Activated T-helper 1 cell treated with anti-CD3 and anti-CD28 coated beads, Interleukin-12 subunit alpha, Interleukin-12 subunit beta, Interleukin-2, Interleukin-4 antibody, amounts not matched to agents 30 ng/mL and 10 ng/mL and 1 ng/mL, durations not matched to agents 14 hours and 24 hours and 36 hours (primary cell): ENCODE measurements at places on chromosomes 3 and 15. TPM values are rescaled to one million over a fixed set of nuclear protein-coding genes. Genes with fewer than 3 reads are reported as not detected.

GRCh38 chr15:69628256-69629093 is 175.9 kb downstream of the RPLP1 start:
- no peak for DNase-seq
- no peaks in the 10 kb centered on the region for H3K36me3 ChIP-seq
- H3K27ac ChIP-seq, result no peak overlapping the region
- H3K27me3 ChIP-seq, result peaks cover 18% of the 10 kb centered on the region
- no peaks in the 10 kb centered on the region for H3K4me1 ChIP-seq
- no peak overlapping the region for H3K4me3 ChIP-seq

- H3K36me3 ChIP-seq, result no peaks in the 10 kb centered on the region
- H3K4me1 ChIP-seq, result no peaks in the 10 kb centered on the region
- no peak overlapping the region for H3K27ac ChIP-seq
- DNase-seq, result no peak
- H3K4me3 ChIP-seq, result no peak overlapping the region
Observed at GRCh38 chr15:61720197-61720704, 340.0 kb downstream of the VPS13C start.

GLDN gene
- total RNA-seq, result 0.15 TPM in 1 of 2 replicates, not detected in the other

PRSS50 gene
- not detected in 2 replicates for total RNA-seq

PRICKLE2 gene
- not detected in 2 replicates for total RNA-seq

- no peak for DNase-seq
- H3K27me3 ChIP-seq, result peaks cover 50% of the 10 kb centered on the region
- no peaks in the 10 kb centered on the region for H3K4me1 ChIP-seq
- no peaks in the 10 kb centered on the region for H3K36me3 ChIP-seq
Observed at GRCh38 chr3:156291272-156292123, 171.1 kb downstream of the KCNAB1 start.

- H3K36me3 ChIP-seq, result peaks cover 7% of the 10 kb centered on the region
- H3K4me1 ChIP-seq, result peaks cover 47% of the 10 kb centered on the region
- peak overlapping the region; percentile 89 for H3K27ac ChIP-seq
- peak; percentile 39 for DNase-seq
- H3K4me3 ChIP-seq, result peak overlapping the region; percentile 72
Observed at GRCh38 chr15:77409259-77410156, 10.4 kb downstream of the PEAK1 start.

DLL4 gene
- 0.29 and 0.36 TPM in 2 replicates for total RNA-seq

DNA sequence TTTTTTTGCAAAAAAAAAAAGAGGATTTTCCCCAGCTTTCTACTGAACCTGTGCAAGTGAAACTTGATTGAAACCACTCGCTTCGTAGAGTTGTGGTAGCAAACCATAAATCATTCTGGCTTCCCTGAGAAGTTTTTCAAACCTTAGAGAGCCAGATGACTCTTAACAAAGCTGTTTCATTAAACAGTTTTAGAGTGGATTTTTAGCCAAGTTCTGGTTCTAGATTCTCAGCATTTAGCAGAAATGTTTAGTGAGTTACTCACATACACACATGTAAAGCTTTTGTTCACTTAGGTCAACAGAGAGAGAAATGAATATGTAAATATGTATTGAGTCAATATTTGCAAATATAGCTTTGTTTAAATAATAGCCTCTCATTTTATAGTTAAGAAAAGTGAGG is 18.1 kb upstream of the CCR9 start:
- DNase-seq, result no peak
- no peak overlapping the region for H3K27ac ChIP-seq
- H3K4me1 ChIP-seq, result peaks cover 32% of the 10 kb centered on the region
- no peaks in the 10 kb centered on the region for H3K36me3 ChIP-seq
- peaks cover 33% of the 10 kb centered on the region for H3K27me3 ChIP-seq

DNA sequence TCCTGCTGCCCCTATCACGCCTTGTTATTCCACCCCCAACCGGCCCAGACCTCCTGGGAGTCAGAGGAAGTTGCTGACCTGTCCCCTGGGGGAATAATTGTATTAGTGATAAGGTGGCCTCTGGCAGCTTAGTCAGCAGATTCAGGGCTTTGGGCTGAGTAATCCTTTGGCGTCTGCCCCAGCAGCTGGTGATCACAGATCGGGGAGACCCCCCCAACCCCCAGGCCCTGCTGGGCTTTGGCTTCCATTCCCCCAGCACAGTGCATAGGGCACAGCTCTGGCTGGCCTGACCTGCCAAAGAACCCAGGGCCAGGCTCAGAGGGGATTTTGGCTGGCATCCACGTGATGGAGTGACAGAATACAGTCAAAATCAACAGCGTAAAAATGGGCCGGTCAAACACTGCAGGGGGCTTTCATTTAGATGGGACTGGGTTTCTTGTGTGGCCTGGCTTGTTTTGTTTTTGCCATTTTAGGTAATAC is 3.9 kb upstream of the NR2E3 start:
- no peaks in the 10 kb centered on the region for H3K4me1 ChIP-seq
- no peak overlapping the region for H3K27ac ChIP-seq
- no peak overlapping the region for H3K4me3 ChIP-seq
- no peaks in the 10 kb centered on the region for H3K36me3 ChIP-seq

- no peak overlapping the region for H3K4me3 ChIP-seq
- peaks cover 32% of the 10 kb centered on the region for H3K36me3 ChIP-seq
- peaks cover 17% of the 10 kb centered on the region for H3K4me1 ChIP-seq
Observed at GRCh38 chr15:94336817-94337467, 105.6 kb downstream of the MCTP2 start.

- no peak overlapping the region for H3K4me3 ChIP-seq
- no peaks in the 10 kb centered on the region for H3K4me1 ChIP-seq
- DNase-seq, result no peak
- H3K36me3 ChIP-seq, result no peaks in the 10 kb centered on the region
- no peak overlapping the region for H3K27ac ChIP-seq
- no peaks in the 10 kb centered on the region for H3K27me3 ChIP-seq
Observed at GRCh38 chr3:158479051-158479450, 91.9 kb upstream of the MLF1 start.

GRCh38 chr3:194007592-194008337 is 128.2 kb upstream of the HES1 start:
- H3K4me1 ChIP-seq, result peaks cover 25% of the 10 kb centered on the region
- no peak for DNase-seq
- H3K27ac ChIP-seq, result no peak overlapping the region
- H3K36me3 ChIP-seq, result peaks cover 1% of the 10 kb centered on the region
- no peak overlapping the region for H3K4me3 ChIP-seq

GHRL gene
- 1.8 and 2.4 TPM in 2 replicates for total RNA-seq

- no peak overlapping the region for H3K27ac ChIP-seq
- no peaks in the 10 kb centered on the region for H3K36me3 ChIP-seq
- H3K4me3 ChIP-seq, result no peak overlapping the region
- H3K27me3 ChIP-seq, result no peaks in the 10 kb centered on the region
Observed at GRCh38 chr3:23831517-23832394, 26.0 kb downstream of the UBE2E1 start.

- H3K4me3 ChIP-seq, result no peak overlapping the region
- no peaks in the 10 kb centered on the region for H3K27me3 ChIP-seq
- DNase-seq, result no peak
- no peaks in the 10 kb centered on the region for H3K36me3 ChIP-seq
- H3K27ac ChIP-seq, result no peak overlapping the region
Observed at GRCh38 chr3:173258697-173259096, 117.7 kb upstream of the SPATA16 start.
